Neuronal stem cell (in vitro differentiated cells): ENCODE measurements at places on chromosomes 11 and 22.

GRCh38 chr11:32366666-32367065 is 68.7 kb downstream of the WT1 start:
- no peaks in the 10 kb centered on the region for H3K36me3 ChIP-seq
- H3K4me3 ChIP-seq: no peak overlapping the region

DNA sequence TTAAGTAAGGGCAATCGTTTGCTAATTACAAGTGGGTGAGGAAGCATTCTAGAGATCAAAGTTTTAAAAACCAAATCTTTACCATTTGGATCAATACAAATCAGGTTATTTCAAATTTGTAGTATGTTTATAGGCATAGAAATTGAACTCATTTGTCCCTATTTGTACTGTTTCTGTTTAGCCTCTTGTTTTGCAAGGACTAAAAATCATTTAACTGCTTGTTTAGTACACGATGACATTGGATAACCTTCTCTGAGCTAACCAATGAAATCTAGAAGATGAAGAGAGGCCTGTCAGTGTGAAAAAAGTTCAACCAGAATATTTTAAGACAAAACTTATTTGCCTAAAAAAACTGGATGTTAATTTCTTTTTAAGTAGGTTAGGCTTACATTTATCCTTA is 40.0 kb downstream of the ZC3H12C start:
- DNase-seq: no peak
- no peak overlapping the region for H3K27ac ChIP-seq
- H3K4me3 ChIP-seq: peak overlapping the region; percentile 54
- H3K27me3 ChIP-seq: no peaks in the 10 kb centered on the region

- no peak for DNase-seq
- H3K4me1 ChIP-seq: peaks cover 2% of the 10 kb centered on the region
- no peaks in the 10 kb centered on the region for H3K36me3 ChIP-seq
- H3K27me3 ChIP-seq: no peaks in the 10 kb centered on the region
Measured at GRCh38 chr11:85044911-85045310, 582.2 kb downstream of the DLG2 start.

- peak within 1 kb of the TSS; percentile 93 for H3K4me3 ChIP-seq
- peak within 1 kb of the TSS; percentile 85 for H3K27ac ChIP-seq
- no peaks in the 10 kb centered on the region for H3K4me1 ChIP-seq
Measured at GRCh38 chr11:43358801-43359421, at the start of gene TTC17. TTC17 (plus strand) TSS chr11:43358920; CDS start chr11:43358955, 35 bp downstream.

DNA sequence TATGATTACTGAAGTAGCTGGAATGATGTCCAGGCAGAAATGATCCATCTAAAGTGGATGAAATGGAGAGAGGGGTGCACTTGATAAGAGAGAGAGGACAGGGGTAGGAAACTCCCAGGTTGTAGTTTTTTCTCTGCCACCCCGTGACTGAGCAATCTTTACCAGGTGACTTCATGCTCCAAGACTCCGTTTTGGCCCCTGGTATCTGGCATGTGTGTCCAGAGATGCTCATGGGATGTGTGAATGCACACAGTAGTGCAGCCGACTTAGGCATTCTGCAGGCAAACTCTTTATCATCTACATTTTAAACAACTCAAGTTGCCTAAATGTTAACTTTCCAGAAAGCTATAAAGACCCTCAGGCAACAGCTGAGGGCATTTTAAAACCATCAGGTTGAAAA is 189.3 kb upstream of the SEZ6L start:
- no peak for DNase-seq
- no peaks in the 10 kb centered on the region for H3K4me1 ChIP-seq
- no peaks in the 10 kb centered on the region for H3K36me3 ChIP-seq
- H3K27me3 ChIP-seq: no peaks in the 10 kb centered on the region
- no peak overlapping the region for H3K27ac ChIP-seq
- H3K4me3 ChIP-seq: no peak overlapping the region

DNA sequence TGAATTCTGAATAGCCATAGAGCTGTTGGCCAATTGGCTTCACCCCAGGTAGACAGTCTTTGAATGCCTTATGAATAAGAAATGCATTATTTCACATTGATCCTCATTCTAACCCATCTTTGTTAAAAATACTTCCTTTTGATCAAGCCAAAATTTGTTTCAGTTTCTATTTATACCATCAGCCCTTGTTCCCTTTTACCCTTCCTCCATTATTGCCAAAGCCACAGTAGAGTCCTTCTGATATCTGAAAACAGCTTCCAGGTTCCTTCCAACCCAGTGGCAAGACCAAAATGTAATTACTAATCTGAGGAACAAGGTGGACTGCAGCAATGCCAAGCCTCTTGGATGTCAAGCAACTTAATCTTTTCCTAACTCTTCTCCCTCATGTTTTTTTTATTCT is 458.8 kb downstream of the BUD13 start:
- H3K27me3 ChIP-seq: peaks cover 2% of the 10 kb centered on the region
- DNase-seq: no peak
- no peak overlapping the region for H3K4me3 ChIP-seq
- no peaks in the 10 kb centered on the region for H3K4me1 ChIP-seq
- H3K27ac ChIP-seq: no peak overlapping the region

GRCh38 chr11:44380820-44381219 is 70.9 kb upstream of the ALX4 start:
- H3K4me1 ChIP-seq: peaks cover 2% of the 10 kb centered on the region
- no peaks in the 10 kb centered on the region for H3K36me3 ChIP-seq
- H3K4me3 ChIP-seq: no peak overlapping the region
- DNase-seq: no peak
- H3K27ac ChIP-seq: no peak overlapping the region
- H3K27me3 ChIP-seq: no peaks in the 10 kb centered on the region

GRCh38 chr11:126660761-126661425 is 305.4 kb downstream of the ST3GAL4 start:
- no peaks in the 10 kb centered on the region for H3K36me3 ChIP-seq
- H3K27ac ChIP-seq: no peak overlapping the region
- no peak for DNase-seq
- H3K27me3 ChIP-seq: no peaks in the 10 kb centered on the region
- no peak overlapping the region for H3K4me3 ChIP-seq
